ENCODE measurements at places on chromosomes 6 and 20.

GRCh38 chr6:4979426-4979825 is 24.4 kb downstream of the RPP40 start:
- no peak for DNase-seq

DNA sequence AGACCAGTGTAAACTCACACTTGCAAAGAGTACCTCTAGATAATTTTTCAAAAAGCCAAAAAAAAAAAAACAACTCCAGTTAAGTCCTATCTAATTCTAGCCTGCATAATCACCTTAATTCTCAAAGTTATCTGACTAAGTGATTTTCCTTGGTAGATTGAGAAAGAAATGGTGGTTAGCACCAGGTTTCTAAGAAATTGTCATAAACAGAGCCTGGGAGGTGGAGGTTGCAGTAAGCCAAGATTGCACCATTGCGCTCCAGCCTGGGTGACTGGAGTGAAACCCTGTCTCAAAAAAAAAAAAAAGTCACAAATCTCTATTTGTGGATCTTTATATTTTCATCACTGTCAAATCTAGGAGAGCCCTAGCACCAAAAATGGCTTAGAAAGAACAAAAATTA is 8.9 kb downstream of the FBXO5 start:
- DNase-seq, result no peak

DNA sequence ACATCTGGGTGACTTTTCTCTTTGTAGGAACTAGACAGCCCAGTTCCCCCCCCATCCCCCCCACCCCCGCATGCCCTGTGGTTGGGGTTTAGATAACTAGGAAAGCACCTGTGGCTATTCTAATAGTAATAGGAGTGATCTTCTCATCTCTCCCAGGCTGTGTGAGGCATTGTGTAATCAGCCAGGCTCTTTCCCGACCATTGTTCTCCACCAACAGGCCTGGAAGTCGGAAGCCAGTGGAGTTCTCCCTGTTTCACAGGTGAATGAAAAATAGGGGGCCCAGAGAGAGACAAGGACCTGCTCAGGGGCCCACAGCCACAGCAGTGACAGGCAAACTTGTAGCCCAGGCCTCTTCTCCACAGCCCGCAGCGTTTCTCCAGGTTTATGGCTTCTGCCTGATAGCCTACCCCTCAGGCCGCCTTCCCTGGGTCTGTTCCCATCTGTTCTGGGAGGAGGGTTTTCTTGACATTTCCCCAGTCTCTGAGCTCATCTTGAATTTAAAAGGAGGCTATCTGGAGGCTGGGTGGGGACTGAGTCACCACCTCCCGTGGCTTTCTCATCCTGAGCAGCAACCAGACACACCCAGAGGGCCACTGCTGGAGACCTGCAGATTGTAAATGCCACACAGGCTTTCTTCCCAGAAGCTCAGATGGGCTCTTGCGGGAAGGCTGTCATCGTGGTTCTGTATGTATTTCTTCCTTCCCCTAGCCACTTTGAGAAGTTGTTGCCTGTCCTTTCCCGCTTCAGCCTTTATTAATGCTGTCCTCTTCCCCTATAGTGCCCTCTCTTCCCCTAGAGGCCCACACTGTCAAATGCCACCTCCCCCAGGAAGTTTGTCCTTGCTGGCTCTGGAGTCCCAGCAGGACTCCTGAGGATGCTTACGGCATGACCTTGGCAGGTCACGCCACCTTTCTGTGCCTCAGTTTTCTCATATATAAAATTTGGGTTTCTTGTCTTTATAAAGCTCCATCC is 75.9 kb upstream of the MYL9 start:
- DNase-seq, result no peak

GRCh38 chr6:82144852-82145340 is 102.6 kb downstream of the IBTK start:
- no peak for DNase-seq

DNA sequence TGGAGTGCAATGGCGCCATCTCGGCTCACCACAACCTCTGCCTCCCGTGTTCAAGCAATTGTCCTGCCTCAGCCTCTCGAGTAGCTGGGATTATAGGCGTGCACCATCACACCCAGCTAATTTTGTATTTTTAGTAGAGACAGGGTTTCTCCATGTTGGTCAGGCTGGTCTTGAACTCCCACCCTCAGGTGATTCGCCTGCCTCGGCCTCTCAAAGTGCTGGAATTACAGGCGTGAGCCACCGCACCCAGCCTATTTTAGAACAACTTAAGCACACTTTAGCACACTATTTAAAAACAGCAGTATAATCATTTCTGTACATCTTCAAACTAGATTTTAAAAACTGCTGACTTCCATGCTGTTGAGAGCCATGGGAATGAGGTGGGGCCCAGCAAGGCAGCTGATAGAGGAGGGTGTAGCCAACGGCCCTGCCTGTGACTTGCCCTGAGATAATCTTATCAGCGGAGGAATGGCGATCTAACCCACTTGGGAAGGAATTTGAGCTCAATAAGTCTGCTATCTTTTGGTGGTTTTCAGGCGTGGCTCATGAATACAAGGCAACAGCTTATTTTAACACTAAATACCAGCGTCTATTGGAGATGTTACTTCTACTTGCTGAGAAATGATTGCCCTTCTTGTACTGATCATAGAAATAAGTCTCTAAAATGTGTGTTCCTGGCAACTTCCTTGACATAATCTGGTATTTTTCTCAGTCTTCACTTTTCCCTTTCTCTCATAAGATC is 12.1 kb downstream of the ZDHHC14 start:
- DNase-seq, result no peak

GRCh38 chr20:29427201-29428060 is 1830.0 kb upstream of the DEFB115 start:
- no peak for DNase-seq

DNA sequence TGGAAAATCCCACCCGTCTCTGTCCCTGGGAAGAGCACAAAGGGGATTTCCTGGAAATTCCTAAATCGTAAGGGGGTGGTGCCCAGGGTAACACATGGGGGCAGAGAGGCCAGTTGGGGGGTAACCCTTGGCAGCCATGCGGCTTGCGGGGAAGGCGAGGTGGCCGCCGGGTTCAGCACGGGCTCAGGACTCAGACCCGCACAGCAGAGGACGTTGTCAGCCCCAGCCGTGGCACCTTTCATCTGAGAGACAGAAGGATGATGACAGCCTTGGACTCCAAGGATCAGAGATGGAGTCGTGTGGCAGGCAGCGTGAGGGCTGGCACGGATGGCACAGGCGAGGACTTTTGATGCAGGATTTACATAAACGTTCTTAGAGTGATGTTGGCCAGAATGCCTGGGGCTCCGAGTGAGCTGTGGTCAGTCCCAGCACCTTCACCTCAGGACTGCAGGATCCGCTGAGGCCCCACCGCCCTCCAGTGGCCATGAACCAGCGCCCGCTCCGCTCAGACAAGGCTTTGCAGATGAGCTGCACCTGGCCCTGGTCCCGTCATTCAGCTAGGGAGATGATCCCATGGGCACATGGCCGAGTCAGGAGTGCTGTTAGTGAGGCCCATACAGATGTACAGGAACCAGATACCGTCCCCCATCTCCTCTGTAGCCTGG is 190.3 kb downstream of the TAF4 start:
- DNase-seq, result no peak
